ENCODE measurements at places on chromosomes 12 and 14. TPM values are rescaled to one million over a fixed set of nuclear protein-coding genes. Genes with fewer than 3 reads are reported as not detected.

RAP1B gene
- 193 TPM for total RNA-seq

NIN gene
- 45.9 TPM for total RNA-seq

SRGAP1 gene
- 6.7 TPM for total RNA-seq

- H3K4me1 ChIP-seq, result peaks cover 55% of the 10 kb centered on the region
- no peak for DNase-seq
- peak overlapping the region; percentile 54 for H3K27ac ChIP-seq
- no peaks in the 10 kb centered on the region for H3K36me3 ChIP-seq
These were observed 24.8 kb downstream of the NUAK1 start for GRCh38 chr12:106113824-106114446.

GRCh38 chr12:18966954-18967353 is 162.6 kb upstream of the PLEKHA5 start:
- no peaks in the 10 kb centered on the region for H3K36me3 ChIP-seq
- H3K4me1 ChIP-seq, result no peaks in the 10 kb centered on the region
- H3K27ac ChIP-seq, result no peak overlapping the region
- H3K4me3 ChIP-seq, result no peak overlapping the region
- no peak for DNase-seq
- no peaks in the 10 kb centered on the region for H3K27me3 ChIP-seq

TMCC3 gene
- 9.7 TPM for total RNA-seq

GRCh38 chr12:100174495-100174894 is 26.1 kb upstream of the ACTR6 start:
- no peak for DNase-seq
- H3K4me3 ChIP-seq, result no peak overlapping the region
- no peaks in the 10 kb centered on the region for H3K4me1 ChIP-seq
- H3K27ac ChIP-seq, result no peak overlapping the region
- no peaks in the 10 kb centered on the region for H3K27me3 ChIP-seq

DNA sequence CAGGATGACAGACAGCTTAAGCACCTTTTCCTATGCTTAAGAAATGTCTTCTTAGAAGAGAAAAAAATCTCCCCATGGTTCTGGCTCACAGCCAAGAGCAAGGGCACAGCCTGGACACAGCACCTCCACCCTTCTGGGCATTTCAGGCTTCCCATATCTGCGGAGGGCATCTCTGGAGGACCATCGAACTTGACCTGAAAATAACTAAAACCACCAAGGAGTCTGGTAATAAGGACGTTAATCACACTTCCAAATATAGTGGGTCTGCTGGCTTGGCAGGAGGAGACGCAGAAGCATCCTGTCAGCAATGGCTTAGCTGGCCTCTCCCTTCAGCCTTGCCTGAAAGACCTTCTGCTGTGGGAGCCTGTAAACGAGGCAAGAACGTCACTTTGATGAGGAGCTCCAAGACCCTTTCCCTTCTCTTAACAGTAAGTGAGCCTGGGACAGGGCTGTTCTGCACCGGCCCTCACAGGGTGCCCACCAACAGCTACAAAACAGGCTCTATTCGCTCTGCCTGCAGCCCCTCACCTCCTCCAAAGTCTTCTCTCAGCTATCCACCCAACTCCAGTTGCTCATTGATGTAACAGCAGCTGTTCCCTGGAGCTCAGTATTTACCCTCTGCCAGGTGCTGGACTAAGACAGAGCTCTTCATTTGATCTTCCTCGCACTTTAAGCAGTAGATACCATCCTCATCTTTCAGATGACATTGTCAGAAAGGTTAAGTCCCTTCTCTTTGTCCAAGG is 13.2 kb downstream of the SETD3 start:
- H3K4me1 ChIP-seq, result peaks cover 13% of the 10 kb centered on the region
- peaks cover 35% of the 10 kb centered on the region for H3K36me3 ChIP-seq
- no peak for DNase-seq
- H3K27ac ChIP-seq, result no peak overlapping the region

DNA sequence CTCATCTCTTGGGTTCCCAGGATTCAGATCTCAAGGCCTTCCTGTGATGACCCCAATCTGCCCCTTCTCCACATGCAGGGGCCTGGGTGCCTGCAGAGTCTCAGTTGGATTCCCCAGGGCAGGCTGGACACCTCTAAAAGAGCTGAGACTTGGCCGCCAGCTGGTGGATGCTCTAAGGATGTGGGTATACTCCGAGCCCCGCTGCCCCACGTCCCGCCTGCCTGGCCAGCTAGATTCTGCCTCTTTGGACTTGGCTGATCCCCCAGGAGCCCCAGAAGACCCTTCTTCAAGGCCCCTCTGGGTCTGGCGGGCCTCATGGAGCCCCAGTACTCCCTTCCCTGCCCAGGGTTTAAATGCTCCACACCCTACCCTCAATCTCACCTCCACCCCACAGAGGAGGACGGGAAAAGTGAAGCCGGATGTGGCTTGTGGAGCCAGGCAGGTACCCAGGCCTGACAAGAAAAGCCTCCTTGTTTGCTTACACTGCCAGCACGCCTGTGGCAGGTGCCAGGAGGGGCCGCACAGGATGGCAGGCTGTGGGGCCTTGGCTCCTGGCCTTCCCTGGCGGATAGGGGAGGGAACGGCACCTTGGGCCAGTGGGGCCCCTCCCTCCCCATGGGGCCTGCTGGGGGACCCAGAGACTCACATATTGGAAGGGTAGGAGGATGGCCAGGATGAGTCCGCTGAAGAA is 15.1 kb downstream of the FAIM2 start:
- H3K4me3 ChIP-seq, result no peak overlapping the region
- H3K36me3 ChIP-seq, result no peaks in the 10 kb centered on the region
- H3K27ac ChIP-seq, result no peak overlapping the region
- no peak for DNase-seq

DNA sequence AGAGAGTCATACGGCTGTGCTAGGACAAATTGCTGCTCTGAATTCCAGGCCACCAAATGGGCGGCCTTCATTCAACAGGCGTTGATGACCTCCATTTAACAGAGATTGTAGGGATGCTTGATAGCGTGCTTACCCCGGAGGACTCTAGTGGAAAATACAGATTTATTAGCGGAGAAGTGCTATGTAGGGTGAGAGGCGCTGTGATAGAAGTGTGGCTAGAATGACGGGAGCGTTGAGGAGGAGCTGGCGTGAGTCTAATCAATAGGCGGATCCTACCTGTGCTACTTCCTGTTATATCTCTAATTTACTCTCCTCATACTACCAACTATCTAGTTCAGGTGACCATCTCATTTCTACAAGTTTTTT is 668 bp downstream of the MRPS35 start:
- peak overlapping the region; percentile 80 for H3K4me3 ChIP-seq
- H3K36me3 ChIP-seq, result peaks cover 15% of the 10 kb centered on the region
- no peak for DNase-seq
- peak overlapping the region; percentile 87 for H3K27ac ChIP-seq

IAPP gene
- total RNA-seq, result not detected

SYNDIG1L gene
- 1.6 TPM for total RNA-seq

TSPAN9 gene
- total RNA-seq, result 61.1 TPM

GRCh38 chr12:16531621-16532020 is 74.3 kb downstream of the LMO3 start:
- no peaks in the 10 kb centered on the region for H3K4me1 ChIP-seq
- no peaks in the 10 kb centered on the region for H3K27me3 ChIP-seq
- H3K36me3 ChIP-seq, result no peaks in the 10 kb centered on the region

DNA sequence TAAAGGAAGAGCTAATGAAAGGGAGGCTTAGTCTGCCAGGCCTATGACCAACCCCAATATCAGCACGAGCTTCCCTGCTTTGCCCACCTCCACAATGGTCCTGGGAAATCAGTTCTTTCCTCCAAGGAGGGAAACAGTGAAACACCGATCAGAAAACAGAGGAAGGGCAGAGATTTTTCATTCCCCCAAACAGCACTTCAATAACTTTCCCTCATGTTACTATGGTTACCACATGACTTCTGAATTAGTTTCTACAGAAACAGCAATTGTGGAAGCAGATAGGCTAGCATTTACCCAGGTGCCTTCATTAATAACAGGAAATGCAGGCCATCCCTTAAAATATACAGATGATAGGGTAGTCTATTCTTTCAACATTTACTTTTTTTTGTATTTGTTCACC is 35.9 kb downstream of the TRIM9 start:
- H3K4me1 ChIP-seq, result no peaks in the 10 kb centered on the region
- no peak overlapping the region for H3K27ac ChIP-seq
- no peaks in the 10 kb centered on the region for H3K36me3 ChIP-seq
- no peak for DNase-seq
- H3K4me3 ChIP-seq, result no peak overlapping the region

PTGER2 gene
- total RNA-seq, result 6.2 TPM

CD4 gene
- 80.3 TPM for total RNA-seq

GRCh38 chr12:76945867-76946266 is 67.0 kb upstream of the CSRP2 start:
- H3K36me3 ChIP-seq, result no peaks in the 10 kb centered on the region
- no peaks in the 10 kb centered on the region for H3K4me1 ChIP-seq
- DNase-seq, result no peak
- no peak overlapping the region for H3K27ac ChIP-seq

- H3K4me1 ChIP-seq, result peaks cover 21% of the 10 kb centered on the region
- no peaks in the 10 kb centered on the region for H3K27me3 ChIP-seq
- no peak overlapping the region for H3K27ac ChIP-seq
- H3K4me3 ChIP-seq, result no peak overlapping the region
- peaks cover 3% of the 10 kb centered on the region for H3K36me3 ChIP-seq
- no peak for DNase-seq
These were observed 41.6 kb downstream of the NT5DC3 start for GRCh38 chr12:103799504-103799856.

- no peak overlapping the region for H3K4me3 ChIP-seq
- H3K27me3 ChIP-seq, result no peaks in the 10 kb centered on the region
- no peak for DNase-seq
- peak overlapping the region; percentile 48 for H3K27ac ChIP-seq
These were observed 9.0 kb downstream of the LGALS3 start for GRCh38 chr14:55138091-55138490.

IL26 gene
- not detected for total RNA-seq

- H3K27me3 ChIP-seq, result no peaks in the 10 kb centered on the region
- H3K4me1 ChIP-seq, result peaks cover 15% of the 10 kb centered on the region
- H3K27ac ChIP-seq, result no peak overlapping the region
These were observed 245.4 kb downstream of the BMP4 start for GRCh38 chr14:53711205-53711604.

PLEK2 gene
- 2.3 TPM for total RNA-seq

DNA sequence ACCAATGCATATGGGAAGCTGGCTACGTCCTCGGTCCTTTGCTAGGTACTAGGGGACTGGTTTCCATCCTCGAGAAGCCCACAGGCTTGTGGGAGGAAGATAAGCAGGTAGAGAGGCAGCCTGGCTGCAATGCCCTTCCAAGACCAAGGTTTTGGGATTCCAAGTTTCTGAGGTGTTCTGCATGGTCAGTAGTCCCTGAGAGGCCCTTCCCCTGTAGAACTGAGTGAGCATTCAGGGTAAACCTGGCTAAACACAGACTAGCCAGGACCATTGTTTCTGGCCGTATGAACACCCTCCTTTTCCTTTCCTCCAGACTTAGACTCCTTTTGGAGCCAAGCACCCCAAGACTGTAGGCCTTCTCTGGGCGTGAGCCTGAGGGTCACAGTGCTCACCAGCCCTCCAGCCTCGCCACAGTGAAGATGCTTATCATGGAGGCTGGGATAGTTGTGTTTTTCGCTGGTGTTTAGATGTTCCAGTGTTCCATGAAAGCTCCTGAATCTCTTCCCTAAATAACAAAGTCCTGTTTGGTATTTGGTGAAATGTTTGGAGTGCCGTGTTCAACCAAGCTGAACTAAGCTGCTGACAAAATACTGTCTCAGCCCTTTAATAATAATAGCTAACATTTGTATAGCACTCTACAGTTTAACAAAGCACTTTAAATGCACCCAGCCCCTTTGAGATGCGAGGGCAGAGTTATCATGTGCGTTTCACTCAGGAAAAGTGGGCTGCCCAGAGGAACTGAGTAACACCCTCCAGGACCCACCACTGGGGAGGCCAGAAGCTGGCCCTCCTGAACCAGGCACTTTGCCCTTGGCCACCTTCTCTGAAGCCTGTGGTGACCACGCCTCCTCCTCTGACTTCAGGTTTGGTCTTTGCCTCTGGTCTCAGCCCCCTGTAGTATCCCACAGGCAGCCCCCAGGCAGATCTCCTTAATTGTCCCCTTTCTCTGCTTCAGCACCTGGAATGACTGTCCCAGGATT is 284.5 kb downstream of the CACNA1C start:
- no peak overlapping the region for H3K4me3 ChIP-seq
- DNase-seq, result no peak
- no peaks in the 10 kb centered on the region for H3K27me3 ChIP-seq
- H3K27ac ChIP-seq, result no peak overlapping the region
- H3K36me3 ChIP-seq, result no peaks in the 10 kb centered on the region
- peaks cover 42% of the 10 kb centered on the region for H3K4me1 ChIP-seq

SMCO2 gene
- total RNA-seq, result 0.47 TPM

- no peak overlapping the region for H3K27ac ChIP-seq
- no peak for DNase-seq
- peaks cover 34% of the 10 kb centered on the region for H3K36me3 ChIP-seq
- no peaks in the 10 kb centered on the region for H3K27me3 ChIP-seq
- H3K4me1 ChIP-seq, result peaks cover 15% of the 10 kb centered on the region
- H3K4me3 ChIP-seq, result no peak overlapping the region
These were observed 43.7 kb downstream of the DUSP16 start for GRCh38 chr12:12518919-12519318.

PAPLN gene
- total RNA-seq, result 10.7 TPM

DNA sequence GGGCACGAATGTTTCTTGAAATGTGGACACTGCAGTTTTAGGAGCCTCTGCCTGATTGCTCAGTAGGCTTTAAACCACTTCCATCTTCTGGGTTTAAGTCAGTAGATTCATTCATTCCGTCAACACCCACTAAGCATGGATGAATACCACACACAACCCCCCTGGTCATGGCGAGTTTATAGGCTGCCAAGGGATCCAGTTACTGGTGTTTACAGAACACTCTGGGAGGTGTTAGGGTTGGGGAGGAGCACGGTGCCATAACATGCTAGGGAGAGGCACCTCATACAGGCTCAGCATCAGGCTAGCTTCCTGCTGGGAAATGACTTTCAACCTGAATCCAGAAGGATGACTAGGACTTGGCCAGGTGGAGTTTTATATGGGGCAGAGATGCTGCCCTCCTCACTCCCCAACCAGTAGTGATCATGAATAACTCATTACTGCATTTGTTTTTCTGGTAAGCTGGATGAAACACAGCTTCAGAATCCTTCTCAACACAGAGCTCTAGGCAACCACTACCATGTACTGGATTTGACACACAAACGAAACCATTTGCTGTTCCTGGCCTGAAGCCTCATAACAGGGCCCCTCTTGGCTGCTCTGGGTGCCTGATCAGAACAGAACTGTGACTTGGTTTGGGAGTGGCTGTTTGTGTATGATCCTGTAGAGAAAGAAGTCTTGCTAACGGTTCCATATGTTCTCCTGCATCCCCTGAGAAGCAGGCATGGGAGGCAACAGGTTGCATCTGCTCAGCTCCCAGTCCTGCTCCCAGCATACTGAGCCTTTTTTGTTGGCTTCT is 47.9 kb downstream of the FBXW8 start:
- no peak overlapping the region for H3K27ac ChIP-seq
- H3K27me3 ChIP-seq, result no peaks in the 10 kb centered on the region
- H3K36me3 ChIP-seq, result no peaks in the 10 kb centered on the region
- no peak for DNase-seq

GRCh38 chr12:92524489-92524888 is 178.3 kb upstream of the PLEKHG7 start:
- no peak overlapping the region for H3K27ac ChIP-seq
- H3K27me3 ChIP-seq, result no peaks in the 10 kb centered on the region
- no peak overlapping the region for H3K4me3 ChIP-seq

GRCh38 chr14:51206462-51206861 is 33.6 kb upstream of the TMX1 start:
- no peaks in the 10 kb centered on the region for H3K27me3 ChIP-seq
- H3K36me3 ChIP-seq, result no peaks in the 10 kb centered on the region
- no peaks in the 10 kb centered on the region for H3K4me1 ChIP-seq
- H3K27ac ChIP-seq, result no peak overlapping the region
- H3K4me3 ChIP-seq, result no peak overlapping the region

- no peak for DNase-seq
- H3K4me1 ChIP-seq, result peaks cover 43% of the 10 kb centered on the region
- H3K27me3 ChIP-seq, result peaks cover 7% of the 10 kb centered on the region
- peak overlapping the region; percentile 36 for H3K27ac ChIP-seq
- no peaks in the 10 kb centered on the region for H3K36me3 ChIP-seq
These were observed 2.7 kb upstream of the GALNT6 start for GRCh38 chr12:51393676-51394545.
